ENCODE measurements at places on chromosomes 1 and 21. TPM values are rescaled to one million over a fixed set of nuclear protein-coding genes. Genes with fewer than 3 reads are reported as not detected.

The EPHA2 gene
- total RNA-seq, result 145 TPM

The ZSCAN20 gene
- 1.4 TPM for total RNA-seq

The TFF3 gene
- total RNA-seq, result 1.9 TPM

The ATP1A4 gene
- not detected for total RNA-seq

GRCh38 chr1:111789142-111789541, 33.4 kb downstream of the DDX20 start:
- DNase-seq, result no peak

The SUSD4 gene
- 3.3 TPM for total RNA-seq

The TTC34 gene
- not detected for total RNA-seq

DNA sequence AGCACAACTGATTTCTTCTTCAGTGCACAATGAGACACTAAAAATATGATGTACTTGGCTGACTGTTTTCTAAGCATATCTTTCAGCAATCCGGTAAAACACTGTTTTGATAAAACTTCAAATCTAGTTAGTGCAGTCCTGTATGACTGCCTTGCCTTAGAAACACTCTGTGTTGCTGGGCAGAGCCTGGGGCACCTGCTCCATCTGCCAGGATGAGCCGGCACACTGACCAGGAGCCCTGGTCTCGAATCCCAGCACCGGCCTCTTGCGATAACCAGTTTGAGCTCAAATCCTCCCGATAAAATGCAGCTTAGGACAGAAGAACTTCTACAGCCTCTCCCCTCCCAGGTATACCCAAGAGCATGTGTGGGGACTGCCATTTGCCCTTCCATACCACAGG, 199.5 kb downstream of the SIPA1L2 start:
- DNase-seq, result no peak

GRCh38 chr1:241611736-241612135, 28.4 kb downstream of the CHML start:
- DNase-seq, result no peak

The ATP6V1G3 gene
- total RNA-seq, result not detected

DNA sequence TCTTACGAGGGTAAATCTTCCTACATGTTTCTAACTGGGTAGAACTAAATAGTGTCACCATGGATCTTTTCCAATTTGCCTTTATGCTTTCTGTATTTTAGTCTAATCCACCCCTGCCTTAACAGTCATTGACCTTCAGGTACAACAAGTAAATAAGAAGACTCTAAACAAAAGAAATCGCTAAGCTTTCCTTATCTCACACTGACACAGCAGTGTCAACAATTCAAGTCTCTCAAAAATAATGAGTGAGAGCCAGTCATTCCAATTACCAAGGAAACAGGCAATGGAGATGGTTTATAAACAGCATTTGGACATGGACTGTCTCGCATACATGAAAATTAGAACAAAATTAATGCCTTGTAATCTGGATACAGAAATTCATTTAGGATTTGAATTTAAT, 365.8 kb downstream of the VAV3 start:
- no peak for DNase-seq

DNA sequence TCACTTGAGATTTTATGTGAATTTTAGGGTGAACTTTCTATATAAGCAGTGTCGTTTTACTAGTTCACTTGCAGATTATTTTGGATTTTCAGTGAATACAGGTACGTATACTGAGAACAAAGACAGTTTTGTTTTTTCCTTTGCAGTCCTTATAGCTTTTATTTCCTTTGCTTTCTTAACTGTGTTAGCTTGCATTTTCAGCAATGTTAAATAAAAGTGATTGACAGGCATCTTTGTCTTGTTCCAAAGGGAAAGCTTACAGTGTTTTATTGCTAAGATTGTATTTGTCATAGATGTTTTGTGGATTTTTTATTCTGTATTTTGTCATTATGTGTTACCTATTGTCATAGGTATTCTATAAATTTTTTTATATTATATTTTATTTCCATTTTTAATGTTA, 53.3 kb upstream of the FASLG start:
- no peak for DNase-seq

GRCh38 chr1:200520735-200521134, 99.8 kb downstream of the KIF14 start:
- no peak for DNase-seq

The NFASC gene
- 12.7 TPM for total RNA-seq

GRCh38 chr21:39873687-39874086, 6.4 kb downstream of the PCP4 start:
- no peak for DNase-seq

DNA sequence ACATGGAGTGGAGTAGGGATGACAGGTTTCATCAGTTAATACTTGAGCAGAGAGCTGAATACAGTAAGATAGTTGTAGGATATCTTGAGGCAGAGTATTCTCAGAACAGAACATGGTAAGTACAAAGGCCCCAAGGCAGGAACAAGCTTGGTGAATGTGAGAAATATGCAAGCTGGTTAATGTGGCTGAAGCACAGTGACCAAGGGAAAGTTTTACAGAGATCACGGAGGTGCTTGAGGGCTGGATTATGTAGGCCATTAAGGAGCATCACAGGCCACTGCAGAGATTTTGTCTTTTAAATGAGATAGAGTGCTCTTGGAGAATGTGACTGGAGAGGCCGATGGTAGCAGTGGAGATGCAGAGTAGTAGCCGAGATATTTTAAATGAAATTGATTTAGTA, 54.0 kb upstream of the BOLA1 start:
- DNase-seq, result no peak

DNA sequence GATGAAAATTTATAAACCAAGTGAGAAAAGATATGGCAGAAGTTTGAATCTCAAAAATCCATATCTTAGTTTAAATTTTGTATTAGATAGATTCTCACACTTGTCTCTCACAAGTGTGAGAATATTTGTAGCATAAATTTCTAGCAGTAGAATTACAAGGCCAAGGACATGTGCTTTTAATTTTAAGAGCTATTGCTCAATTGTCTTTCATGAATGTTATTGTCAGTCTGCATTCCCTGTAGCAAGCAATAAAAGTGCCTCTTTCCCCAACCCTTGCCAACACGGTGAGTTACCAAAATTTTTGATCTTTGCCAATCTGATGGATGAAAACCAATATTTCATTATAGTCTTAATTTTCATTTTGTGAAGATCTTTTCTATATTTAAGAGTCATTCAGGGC, 64.0 kb downstream of the CTH start:
- no peak for DNase-seq

The TSACC gene
- not detected for total RNA-seq

The MYOC gene
- 0.44 TPM for total RNA-seq

GRCh38 chr1:99820546-99820945, 29.6 kb upstream of the AGL start:
- DNase-seq, result no peak

GRCh38 chr1:35557118-35557610, at the start of gene KIAA0319L:
Gene KIAA0319L (minus strand): TSS chr1:35557403. CDS start chr1:35554491, 2,912 bp downstream.
- DNase-seq, result peak; percentile 93

DNA sequence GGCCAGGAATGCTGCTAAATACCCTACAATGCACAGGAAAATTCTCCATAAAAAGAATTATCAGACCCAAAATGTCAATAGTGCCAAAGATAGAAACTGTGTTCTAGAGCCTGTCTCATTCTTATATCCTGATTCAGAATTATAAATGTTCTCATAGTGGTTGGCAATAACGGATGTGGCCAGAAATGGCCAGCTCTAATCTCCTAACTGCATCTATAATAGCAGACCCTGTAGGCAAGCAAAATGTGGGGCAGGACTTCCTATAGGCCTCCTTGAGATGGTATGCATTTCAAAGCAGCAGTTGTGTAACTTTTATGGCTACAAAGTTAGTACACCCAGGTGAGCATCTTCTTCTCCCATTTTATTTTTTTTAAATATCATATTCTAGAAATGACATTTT, 95.9 kb upstream of the SGIP1 start:
- DNase-seq, result no peak

DNA sequence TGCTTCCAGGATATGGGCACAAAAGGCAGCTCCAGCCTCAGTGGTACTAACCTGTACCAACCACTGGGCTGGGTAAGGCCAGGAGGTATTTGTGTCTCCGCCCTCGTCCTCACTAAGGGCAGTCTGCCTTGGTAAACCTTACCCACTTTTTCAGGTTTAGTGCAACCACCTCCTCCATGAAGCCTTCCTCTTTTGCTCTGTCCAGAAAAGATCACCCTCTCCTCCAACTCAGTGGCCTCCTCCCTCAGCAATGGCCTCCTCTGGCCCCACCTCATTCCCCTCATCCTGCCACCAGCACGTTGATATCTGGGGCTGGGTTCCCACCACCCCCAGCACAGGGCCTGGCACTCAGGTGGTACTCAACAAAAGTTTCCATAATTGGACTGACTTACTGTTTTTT, 161.5 kb downstream of the GRIK3 start:
- peak; percentile 72 for DNase-seq

GRCh38 chr1:110084227-110085078, 14.0 kb upstream of the ALX3 start:
- no peak for DNase-seq

The APOBEC4 gene
- not detected for total RNA-seq

- DNase-seq, result no peak
Measured at GRCh38 chr1:151986501-151987190, 7.0 kb downstream of the S100A10 start.

DNA sequence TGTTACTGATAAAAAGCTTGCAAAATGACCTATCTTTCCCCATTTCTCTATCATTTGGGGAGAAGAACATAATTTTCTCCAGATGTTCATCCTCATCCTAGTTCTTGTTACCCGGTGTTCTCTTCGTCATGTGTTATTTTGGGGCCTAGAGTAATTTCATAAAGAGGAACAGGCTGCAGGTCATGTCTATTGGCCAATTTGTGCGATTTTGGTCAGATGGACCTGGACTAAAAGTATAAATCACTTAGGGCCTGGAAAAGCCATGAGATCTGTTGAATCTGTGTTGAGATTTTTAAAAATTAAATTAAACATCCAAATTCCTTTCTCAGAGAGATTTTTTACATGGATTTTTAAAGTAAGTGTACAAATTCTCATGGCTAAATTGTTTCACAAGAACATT, 241.3 kb upstream of the PLXNA2 start:
- no peak for DNase-seq

- DNase-seq, result no peak
Measured at GRCh38 chr1:63368131-63368530, 704 bp downstream of the ALG6 start.

The LRRC3 gene
- 4.3 TPM for total RNA-seq

The C1orf167 gene
- 6.1 TPM for total RNA-seq

DNA sequence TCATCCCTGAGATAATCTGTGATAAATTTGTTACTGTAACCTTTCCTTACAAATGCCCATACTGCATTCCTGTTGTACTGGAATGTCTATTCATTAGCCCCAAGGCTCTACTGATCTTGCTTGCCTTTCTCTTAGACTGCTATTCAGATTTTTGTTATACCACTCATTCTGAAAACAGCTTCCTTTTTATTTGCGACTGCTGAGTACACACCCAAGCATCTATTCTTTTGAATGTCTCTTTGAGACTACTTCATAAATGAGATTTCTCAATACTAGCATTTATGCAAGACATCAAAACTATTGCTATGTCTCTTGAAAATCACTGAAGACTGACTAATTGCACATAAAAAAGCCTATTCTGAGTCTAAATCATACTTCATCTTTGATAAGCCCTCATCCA, 38.6 kb downstream of the DENND1B start:
- no peak for DNase-seq

GRCh38 chr1:46333300-46334029, 7.1 kb upstream of the NSUN4 start:
- no peak for DNase-seq

DNA sequence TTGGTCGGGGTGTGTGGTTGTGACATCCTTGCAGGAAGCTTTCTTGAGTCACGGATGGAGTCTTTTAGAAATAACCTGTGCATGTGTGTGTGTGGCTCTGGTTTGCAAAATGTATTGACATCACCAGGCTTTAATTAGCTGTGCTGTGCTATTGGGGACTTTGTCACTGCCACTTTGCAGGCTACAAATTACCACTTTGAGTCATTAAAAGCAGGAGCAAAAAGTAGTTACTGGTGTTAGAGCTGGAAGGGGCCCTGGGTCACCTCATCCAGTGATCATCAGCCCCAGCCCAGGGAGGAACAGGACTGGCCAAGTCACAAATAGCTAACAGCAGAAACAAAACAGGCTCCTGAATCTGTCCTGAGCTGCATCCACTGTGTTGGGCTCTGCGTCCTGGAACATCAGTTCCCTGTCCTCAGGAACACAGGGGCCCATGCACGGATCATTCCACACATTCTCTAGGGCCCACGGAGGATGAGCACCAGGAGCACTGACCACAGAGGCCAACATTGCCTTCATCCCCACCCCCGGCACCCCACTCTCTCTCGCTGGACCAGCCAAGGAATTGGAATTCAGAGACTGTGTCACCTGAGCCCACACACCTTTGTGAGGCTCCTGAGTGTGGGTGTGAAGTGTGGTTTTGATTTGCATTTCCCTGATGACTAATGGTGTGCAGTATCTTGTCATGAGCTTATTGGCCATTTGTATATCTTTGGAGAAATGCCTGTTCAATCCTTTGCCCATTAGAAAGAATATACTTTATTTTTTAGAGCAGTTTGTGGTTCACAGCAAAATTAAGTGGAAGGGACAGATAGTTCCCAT, 280.1 kb upstream of the C1orf174 start:
- no peak for DNase-seq

GRCh38 chr1:230707732-230708630, 5.9 kb downstream of the AGT start:
- DNase-seq, result no peak

DNA sequence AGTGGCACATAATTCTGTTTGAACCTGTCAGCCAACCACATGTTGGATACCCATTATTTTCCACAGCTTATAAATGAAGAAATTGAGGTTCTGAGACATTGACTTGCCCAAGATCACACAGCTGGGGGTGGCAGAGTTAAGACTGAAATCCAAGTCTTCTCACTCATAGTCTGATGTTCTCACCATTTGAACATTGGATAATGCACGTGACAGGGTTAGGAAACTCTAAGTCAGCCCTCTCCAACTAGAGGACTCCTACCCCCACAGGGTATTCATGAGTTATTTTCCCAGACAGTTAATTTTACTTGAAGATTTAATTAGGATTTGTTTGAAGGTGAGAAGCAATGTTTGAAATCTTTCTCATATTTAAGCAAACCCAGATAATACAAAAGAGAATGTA, 38.1 kb upstream of the C1orf105 start:
- no peak for DNase-seq

GRCh38 chr1:165501970-165502348, 41.8 kb upstream of the LRRC52 start:
- DNase-seq, result no peak

The SAMD13 gene
- total RNA-seq, result 2.9 TPM

DNA sequence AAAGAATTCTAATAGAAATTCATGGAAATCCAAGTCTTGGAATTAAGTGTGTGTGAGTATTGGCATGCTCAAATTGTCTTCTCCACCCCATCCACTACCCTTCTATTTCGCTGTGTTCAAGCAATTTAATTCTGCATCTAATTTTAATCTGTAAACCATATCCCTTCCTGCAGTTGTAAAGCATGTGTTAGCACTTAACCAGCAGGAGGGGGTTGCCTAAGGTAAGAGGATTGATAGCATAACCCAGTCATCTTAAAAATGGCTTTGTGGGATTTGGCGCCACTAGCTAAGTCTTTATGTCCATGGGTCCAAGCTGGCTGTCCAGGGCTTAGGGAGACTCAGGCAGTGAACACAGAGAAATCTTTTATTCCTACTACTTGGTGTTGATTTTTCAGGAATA, 210.3 kb downstream of the PTPRC start:
- DNase-seq, result no peak

GRCh38 chr1:155389826-155390225, 69.1 kb downstream of the RUSC1 start:
- DNase-seq, result no peak

The AKNAD1 gene
- total RNA-seq, result 6.5 TPM

The ACOT11 gene
- 6.9 TPM for total RNA-seq

- no peak for DNase-seq
Measured at GRCh38 chr1:229264487-229264886, 6.4 kb upstream of the RAB4A start.

GRCh38 chr1:11501491-11501897, 22.5 kb downstream of the DISP3 start:
- peak; percentile 54 for DNase-seq

Data from suprapubic skin (tissue), 4 donors.